Hindlimb muscle (tissue), 1 donor: ENCODE measurements at places on chromosomes 3 and 15. TPM values are rescaled to one million over a fixed set of nuclear protein-coding genes. Genes with fewer than 3 reads are reported as not detected.

DNA sequence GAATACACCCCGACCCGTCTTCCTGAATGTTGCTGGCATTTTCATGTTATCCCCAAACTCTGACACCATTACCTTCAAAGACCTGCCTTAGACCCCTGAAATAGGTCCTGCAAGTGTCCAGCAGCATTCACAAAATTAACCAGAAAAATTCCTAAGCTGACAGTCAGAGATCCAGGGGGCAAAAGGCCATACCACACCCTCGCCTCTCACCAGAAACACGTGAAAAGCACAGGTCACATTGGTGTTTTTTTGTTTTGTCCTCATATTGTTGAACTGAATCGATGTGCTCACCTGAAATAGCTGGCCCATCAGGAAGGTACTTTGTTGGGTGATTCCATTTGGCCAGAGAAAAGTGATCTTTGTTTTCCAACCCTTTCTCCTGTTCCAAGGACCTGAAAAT lies 113.1 kb upstream of the HES1 start:
- DNase-seq = no peak

- no peak for DNase-seq
These were observed 373.7 kb upstream of the NECTIN3 start for GRCh38 chr3:110697961-110698360.

TICRR gene
- 3.8 TPM for polyA plus RNA-seq

- no peak for DNase-seq
These were observed 619.2 kb downstream of the NAALADL2 start for GRCh38 chr3:175478301-175478700.

BLOC1S6 gene
- polyA plus RNA-seq = 31.9 TPM

NEO1 gene
- polyA plus RNA-seq = 40.2 TPM

GRCh38 chr15:81254916-81255290 lies 58.2 kb downstream of the IL16 start:
- no peak for DNase-seq

- DNase-seq = no peak
These were observed 36.9 kb downstream of the LRRFIP2 start for GRCh38 chr3:37137516-37137915.

DNA sequence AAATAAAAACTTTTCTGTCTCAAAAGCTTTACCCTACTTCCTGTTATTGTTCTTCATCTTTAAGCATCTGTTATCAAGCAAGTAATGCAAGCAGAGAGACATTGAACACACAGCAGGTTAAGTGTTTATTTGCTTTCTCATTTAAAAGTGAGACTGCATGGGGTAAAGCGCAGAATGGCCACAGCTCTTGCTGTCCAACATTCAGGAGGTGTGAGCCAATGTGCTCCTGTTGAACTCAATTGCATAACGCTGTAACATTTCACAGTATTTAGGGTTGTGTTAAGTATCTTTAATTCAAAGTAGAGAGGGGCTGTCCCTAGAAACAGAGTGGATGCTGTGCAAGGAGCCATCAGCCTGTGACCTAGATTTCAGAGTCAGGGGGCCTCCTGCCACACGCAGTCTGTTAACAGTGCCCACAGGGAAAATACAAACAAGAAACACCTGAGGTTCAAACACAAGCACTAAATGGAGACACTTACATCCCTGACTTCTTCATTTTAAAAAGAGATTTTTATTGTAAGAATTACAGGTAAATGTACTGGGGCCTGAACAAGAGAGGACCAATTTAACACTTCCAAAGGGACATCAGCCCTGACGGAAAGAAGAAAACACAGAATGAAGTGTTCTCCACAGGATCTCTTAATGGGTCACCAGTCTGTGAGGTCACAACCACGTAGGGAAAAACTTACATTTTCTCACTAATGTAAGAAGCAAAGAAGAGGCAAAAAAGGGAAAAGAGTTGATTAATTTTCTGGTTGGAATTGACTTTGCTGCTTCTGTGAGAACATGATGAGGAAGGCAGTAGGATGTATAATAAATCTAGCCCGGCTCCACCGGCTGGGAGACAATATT lies 815.1 kb downstream of the VGLL3 start:
- DNase-seq = no peak

DNA sequence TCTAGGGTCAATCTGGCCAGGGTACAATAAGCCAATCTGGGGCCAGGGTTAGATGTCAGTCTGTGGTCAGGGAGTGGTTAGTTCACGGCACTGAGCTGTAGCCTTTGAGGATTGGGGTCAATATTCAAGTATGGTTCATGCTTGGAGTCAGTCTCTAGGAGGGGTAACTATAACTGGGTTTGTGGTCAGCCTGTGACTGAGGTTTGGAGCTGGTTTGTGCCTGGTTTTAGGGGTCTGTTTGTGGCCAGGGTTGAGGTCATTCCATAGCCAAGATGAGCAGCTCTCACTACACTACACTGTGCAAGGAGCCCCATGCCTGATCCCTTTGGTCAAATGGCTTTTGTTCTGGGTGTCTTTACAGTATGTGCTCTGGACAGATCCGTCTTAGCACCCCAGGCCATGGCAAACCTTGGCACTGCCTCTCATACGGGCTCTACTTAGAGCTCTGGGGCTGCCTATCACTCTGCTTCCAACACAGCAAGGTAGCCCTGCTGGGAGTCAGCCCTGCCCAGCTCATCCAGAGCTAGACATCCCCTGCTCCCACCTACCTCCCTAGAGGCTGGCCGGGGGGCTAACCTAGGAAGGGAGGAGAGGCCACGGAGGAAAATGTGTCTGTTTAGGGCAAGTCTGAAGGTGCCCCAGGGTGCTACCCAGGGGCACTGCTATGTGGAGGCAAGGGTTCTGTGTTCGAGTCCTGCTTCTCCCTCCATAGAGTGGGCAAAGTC lies 63.3 kb upstream of the CORO2B start:
- DNase-seq = no peak

DNAH12 gene
- polyA plus RNA-seq = 0.50 TPM

- DNase-seq = no peak
These were observed 29.0 kb downstream of the KY start for GRCh38 chr3:134621854-134622253.

CASR gene
- polyA plus RNA-seq = not detected

- DNase-seq = no peak
These were observed 66.4 kb downstream of the RYR3 start for GRCh38 chr15:33377204-33377603.

GRCh38 chr3:57434041-57434440 lies 110.1 kb downstream of the DNAH12 start:
- no peak for DNase-seq

DNA sequence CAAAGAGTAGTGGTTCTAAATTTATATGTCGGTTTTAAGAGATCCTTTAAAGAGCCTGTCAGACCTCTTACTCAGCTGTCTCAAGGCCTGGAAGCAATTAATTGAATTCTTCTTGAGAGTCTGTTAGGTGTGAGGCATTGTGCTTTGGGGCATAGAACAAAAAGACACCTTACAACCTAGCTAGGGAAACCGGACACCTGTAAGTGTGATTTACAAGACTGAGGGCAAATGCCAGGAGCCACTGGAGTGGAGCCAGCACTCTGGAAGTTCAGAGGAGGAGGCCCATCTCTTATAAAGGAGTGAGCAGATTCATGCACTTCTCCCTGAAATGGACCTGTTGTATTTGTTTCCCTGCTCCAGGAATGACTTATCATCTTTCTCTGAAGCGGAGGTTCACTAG lies 97.7 kb upstream of the NUDT16 start:
- no peak for DNase-seq

GRCh38 chr3:154218728-154219127 lies 97.5 kb downstream of the ARHGEF26 start:
- DNase-seq = no peak

DNA sequence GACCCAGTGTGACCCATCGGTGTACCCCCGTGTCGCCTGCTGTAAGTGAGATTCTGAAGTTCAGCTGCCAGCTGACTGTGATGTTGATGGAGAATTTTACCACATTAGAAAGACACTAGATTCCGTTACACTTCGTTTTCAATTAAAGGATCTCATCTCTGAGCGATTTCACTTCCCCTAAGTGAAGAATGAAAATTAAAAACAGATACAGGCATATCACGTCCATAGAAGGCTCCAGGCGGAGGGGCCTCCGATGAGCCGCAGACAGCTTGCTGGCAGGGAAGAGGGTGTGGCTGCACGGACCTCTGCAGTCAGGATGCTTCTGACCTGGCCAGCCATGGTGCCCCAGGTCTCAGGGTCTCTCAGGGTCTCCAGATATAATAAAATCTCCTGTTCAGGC lies 6.6 kb upstream of the CPN2 start:
- no peak for DNase-seq

P3H2 gene
- polyA plus RNA-seq = 63.2 TPM

SACM1L gene
- polyA plus RNA-seq = 28.0 TPM

- DNase-seq = no peak
These were observed 15.4 kb downstream of the PTX3 start for GRCh38 chr3:157452097-157452496.

RPP25 gene
- 1.1 TPM for polyA plus RNA-seq

DNA sequence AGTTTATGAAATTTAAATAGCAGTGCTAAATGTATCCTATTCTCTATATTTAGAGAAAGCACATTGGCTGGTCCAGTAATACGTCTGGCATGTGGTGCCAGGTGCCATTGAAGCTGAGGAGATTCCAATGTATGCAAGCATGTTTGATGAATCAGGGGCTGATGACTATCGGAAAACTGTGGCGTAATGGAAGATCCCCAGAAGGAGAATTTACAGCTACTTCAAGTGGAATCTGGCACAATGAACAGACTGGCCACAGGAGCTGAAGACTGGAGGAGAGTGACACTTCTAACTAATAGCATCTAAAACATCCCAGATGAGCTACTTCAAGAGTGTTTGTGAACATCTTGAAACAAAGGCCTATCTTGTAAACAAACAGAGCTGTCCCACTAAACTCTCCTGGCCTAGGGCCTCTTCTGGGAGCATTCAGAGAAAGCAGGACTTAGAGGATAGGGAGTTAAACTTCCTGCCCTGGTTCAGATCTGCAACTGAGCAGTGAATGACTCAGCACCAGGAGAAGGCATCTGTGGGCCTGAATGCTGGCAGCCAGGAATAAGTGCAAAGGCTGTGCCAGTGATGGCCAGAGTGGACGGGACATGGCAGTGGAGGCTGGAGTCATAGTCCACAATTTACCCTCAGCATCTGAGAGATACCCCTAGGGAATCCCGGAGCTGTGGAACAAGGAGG lies 15.2 kb upstream of the ACTC1 start:
- no peak for DNase-seq

SCAMP5 gene
- 3.9 TPM for polyA plus RNA-seq

MED12L gene
- 9.7 TPM for polyA plus RNA-seq

CPNE9 gene
- polyA plus RNA-seq = not detected

PLS1 gene
- polyA plus RNA-seq = 0.79 TPM

- DNase-seq = no peak
These were observed 396.1 kb downstream of the TUSC7 start for GRCh38 chr3:117105686-117106085.

DNA sequence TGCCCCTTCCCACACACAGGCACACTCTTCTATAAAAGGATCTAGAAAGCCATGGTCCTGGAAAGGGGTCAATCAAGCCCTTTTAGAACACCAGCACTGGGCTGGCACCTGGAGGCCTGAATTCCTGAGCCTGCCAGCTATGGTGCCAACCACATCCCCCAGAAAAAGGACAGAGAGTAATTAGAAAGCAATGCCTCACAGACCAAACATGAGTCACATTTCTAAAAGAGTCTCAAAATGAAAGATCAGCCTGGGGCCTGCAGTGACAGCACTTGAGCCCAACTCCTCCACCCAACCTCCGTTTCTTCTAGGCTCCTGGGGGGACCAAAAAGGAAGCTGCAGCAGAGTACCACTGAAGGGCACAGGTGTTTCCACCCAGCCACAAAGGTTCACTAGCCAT lies 14.1 kb downstream of the MYLK start:
- no peak for DNase-seq

GRCh38 chr3:143685491-143685890 lies 162.8 kb downstream of the SLC9A9 start:
- DNase-seq = no peak

CILP gene
- 20.6 TPM for polyA plus RNA-seq

DNA sequence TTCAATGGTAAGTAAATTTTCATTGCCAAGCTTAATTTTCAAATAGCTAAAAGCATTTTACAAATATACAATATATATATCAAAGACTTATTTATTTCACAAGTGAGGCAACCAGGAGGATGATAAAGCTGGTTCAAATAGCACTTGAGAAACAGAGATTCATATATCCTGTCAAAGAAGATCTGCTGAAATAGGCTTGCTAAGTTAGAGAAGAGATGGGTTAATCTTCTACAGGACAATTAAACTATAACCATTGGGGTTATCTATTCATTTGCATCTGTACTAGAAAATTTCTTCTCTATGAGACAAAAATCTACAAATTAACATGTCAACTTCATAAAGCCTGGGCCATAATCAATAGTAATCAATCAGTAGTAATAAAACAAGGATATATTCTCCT lies 637.7 kb upstream of the UBE2E2 start:
- DNase-seq = no peak

GRCh38 chr3:157436583-157437291 lies at the start of gene PTX3:
PTX3 (plus strand) TSS chr3:157436850; CDS start chr3:157436934, 84 bp downstream.
- DNase-seq = peak; percentile 87

LINGO1 gene
- 11.1 TPM for polyA plus RNA-seq

DNA sequence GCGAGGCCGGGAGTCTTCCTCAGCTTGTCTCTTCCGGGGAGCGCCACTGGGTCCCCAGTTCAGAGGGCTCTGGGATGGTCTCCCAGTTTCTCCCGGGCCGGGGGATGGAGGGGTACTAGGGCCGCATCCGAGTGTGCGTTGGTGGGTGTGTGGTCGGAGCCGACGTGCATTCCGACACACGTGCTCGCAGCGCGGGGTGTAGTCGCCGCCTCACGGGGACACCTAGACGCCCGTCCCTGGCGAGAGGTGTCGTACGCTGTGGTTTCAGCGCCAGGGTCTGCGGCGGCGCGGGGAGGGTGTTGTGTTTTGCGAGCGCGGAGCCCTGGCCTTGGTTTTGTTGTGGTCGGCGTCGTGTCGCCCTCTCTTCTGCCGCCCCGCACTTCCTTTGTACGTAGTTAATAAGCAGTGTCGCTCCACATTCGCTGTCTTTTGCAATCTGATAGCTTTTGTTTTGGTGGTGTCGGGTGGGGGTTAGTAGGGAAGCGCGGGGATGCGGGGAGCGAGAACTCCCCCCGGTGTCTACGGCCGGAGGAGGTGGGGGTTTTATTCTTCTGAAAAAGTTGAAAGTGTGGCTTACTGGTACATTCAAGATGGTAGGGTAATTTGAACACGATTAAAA lies 2.2 kb downstream of the IGF1R start:
- peak; percentile 62 for DNase-seq

DNA sequence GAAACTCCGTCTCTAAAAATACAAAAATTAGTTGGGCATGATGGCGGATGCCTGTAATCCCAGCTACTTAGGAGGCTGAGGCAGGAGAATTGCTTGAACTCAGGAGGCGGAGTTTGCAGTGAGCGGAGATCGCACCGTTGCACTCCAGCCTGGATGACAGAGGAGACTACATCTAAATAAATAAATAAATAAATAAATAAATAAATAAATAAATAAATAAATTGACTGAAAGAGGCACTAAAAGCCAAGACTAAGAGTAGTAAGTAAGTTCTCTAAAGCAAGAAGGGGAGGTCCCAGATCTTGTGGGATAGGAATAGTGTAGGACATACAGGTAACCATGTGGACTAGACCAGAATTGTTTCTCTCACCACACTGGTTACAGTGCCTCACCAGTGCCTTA lies 40.0 kb downstream of the TLNRD1 start:
- DNase-seq = no peak

CEMIP gene
- 2.1 TPM for polyA plus RNA-seq
